Fibroblast of pulmonary artery (primary cell): ENCODE measurements at places on chromosomes 5 and 9.

DNA sequence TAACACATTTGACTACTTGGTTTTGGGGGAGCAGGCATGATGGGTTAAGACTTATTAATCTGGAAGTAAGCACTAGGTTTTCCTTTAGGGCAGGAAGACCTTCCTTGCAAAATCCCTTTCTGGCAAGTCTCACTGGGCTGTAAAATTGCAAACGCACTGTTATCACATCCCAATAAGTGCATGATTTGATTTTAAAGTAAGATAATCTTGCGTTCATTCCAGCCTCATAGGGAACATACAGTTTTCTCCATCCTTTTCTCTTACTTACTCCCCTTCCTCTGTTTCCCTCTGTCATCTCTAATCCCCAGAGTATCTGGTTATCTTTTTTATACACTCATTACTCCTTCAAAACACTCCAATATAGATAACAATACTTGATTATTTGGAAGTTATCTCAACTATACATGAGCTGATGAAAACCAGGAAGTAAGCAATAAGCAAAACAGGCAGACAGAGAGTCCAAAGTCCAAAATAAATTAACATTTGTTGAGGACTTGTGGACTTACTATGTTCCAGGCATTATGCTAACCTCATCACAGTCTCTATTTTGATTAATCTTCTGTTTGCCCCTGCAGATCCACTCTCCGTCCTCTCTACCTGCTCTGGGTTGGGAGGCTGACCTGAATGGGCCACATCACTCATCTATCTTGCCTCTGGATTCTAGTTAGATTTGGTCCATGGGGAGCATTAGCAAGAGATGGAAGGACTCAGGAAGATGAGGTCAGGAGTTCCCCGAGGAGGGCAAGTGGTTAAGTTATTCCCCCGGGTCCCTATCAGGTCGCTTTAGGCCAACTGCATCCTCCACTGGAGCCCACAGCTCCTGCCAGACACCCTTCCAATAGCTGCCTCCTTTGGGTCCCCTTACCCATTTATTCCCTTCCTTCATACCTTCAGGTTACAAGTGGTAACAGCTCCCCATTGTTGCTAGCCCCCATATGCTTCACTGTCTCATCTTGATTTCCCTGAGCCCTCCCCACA lies 60.2 kb downstream of the SLC22A5 start:
- no peak for DNase-seq

DNA sequence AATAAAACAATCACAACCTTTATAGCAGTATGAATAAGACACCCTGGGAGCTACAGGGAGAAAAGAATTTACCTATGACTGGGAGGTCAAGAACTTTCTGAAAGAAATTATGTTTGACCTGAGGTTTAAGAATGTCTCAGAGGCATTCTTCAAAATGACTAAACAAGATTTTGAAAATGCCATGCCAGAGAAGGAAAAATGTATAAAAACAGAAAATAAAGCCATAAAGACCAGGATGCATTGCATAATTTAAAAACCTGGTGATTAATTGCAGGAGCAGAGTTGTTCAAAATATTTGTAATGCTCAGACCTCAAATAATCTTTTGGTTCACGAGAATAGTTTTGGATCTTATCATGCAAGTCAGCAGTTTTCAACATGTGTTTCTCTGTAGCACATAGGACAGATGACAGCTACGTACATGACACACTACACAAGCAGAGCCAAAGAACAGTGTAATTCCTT lies 954.7 kb upstream of the ARRDC3 start:
- DNase-seq: peak; percentile 33

DNA sequence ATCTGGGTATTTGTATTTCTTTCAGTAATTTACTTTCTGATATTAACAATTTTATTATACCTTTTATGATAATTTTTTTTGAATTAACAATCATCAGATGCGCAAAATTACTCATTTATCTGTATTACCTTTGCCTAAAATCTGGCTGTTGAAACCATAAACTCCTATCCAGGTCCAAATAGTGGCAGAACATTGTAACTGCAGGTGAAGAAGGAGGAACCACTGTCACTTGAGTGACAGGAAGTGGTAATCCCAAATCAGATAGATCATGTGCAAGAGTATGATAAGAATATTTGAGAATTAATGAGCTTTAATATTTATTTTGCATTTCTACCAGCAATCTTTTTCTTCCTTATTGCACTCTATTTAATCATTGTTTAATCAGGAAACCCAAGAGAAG lies 139.3 kb upstream of the TLE4 start:
- DNase-seq: no peak

DNA sequence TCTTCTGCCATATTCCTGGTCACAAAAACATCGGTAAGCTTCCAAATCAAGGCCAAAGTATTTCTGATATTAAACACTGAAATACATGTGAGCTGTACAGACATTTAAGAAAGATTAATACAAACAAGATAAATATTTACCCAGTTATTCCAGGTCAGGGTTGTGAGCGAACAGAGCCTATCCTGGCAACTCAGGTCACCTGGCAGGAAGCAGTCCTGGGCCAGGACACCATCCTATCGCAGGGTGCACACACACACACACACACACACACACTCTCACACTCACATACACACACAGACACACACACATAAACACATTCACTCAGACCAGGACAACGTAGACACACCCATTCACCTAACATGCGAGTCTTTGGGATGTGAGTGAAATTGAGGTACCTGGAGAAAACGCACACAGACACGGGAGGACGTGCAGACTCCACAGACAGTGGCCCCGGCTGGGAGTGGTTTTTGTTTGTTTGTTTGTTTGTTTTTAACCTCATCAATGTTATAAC lies 82.4 kb upstream of the CACNA1B start:
- DNase-seq: no peak

DNA sequence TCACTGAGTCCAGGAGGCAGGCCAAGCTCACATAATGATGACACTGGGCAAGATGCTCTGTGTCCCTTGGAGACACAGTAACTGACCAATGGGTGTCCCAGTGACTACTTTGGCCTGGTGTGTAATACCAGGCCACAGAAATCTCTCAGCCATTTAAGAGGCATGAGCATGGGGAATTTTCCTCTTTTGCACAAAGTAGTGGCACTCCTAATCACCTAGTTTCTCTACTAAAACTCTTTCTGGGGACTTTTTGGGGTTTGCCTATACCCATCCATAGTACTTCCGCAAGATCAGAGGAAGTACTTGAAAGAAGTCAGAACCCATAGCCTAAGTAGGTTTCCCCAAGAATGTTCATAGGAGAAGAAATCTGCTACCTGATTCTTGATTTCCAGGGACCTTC lies 161.9 kb downstream of the ARSB start:
- DNase-seq: no peak

DNA sequence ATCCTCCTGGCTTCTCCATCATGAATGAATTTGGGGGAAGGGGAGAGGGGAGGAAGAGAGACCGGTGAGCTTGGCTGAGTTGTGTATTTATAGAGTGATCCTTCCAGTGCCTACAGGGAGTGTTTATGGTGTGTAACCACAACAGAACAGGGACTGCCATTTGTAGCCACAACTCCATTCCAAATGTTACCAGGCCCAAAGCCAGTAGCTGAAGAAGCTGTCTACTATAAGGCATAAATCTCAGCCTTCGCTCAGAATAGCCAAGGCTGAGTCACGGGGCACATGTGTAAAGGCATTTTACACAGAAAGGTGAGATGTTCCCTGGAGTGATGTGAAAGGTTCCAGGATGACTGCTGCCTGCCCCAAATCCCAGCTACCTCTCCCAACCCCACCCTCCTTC lies 2.5 kb downstream of the TMEM252 start:
- no peak for DNase-seq

GRCh38 chr5:36683821-36684434 lies 77.5 kb downstream of the SLC1A3 start:
- peak; percentile 48 for DNase-seq

DNA sequence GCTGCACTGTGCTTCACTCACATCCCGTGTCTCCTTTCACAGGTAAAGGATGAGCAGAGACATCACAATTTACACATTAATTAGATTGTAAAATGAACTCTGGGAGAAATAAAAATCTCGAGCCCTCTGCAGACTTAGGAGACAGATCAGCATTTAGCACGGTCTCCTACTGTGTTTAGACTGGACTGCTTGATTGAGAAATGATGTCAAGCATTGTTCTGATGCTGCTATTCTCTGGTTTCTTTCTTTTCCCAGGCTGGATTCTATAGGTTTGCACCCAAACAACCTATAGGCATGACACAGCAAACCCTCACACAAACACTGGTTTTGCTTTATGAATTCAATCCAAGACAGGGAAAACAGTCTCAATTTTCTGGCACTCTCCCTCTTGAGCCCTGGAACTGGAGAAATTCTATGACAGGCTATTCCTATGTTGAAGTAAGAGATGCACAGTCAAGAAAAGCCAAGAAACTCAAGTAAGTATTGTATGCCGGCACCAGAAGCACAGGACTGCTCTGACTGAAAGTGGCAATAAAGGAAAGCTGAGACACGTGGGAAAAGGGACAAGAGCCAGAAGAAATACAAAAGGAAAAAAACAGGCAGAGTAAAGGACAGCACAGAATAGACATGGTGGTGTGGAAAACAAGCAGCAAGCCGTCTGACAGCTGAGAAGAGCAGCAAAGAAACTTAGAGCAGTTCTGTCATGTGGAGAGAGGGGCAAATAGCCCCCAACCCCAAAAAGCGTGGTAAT lies 24.8 kb upstream of the ERAP2 start:
- DNase-seq: no peak

- DNase-seq: no peak
Measured at GRCh38 chr5:177301503-177302165, 1.9 kb downstream of the RAB24 start.

DNA sequence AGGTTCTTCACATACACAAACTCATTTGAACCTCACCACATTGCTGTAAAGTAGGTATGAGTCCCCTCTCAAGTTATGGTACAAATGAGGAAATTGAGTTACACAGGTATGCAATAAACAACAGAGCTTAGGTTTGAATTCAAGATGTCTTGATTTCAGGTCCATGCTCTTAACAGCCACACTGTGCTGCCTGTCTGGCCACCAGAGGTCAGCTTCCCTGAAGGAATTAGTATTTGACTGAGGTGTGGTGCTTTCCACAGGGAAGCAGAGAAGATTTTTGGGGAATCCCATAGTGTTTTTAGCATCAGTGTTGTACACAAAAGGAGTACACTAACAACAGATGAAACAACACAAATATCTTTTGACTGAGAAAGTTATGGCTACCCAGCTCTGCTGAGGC lies 94.4 kb upstream of the ITGA1 start:
- DNase-seq: peak; percentile 69

- DNase-seq: peak; percentile 40
Measured at GRCh38 chr9:7342229-7342628, 457.3 kb downstream of the DMAC1 start.
